ENCODE measurements at places on chromosomes 13 and 19.
A peak's percentile ranks its signal among the peaks of the same experiment; 100 is the strongest.

- DNase-seq = no peak
These were observed 136.2 kb upstream of the ZNF536 start for GRCh38 chr19:30235946-30236345.

- DNase-seq = no peak
These were observed 61.6 kb downstream of the GSX1 start for GRCh38 chr13:27853861-27854260.

DNA sequence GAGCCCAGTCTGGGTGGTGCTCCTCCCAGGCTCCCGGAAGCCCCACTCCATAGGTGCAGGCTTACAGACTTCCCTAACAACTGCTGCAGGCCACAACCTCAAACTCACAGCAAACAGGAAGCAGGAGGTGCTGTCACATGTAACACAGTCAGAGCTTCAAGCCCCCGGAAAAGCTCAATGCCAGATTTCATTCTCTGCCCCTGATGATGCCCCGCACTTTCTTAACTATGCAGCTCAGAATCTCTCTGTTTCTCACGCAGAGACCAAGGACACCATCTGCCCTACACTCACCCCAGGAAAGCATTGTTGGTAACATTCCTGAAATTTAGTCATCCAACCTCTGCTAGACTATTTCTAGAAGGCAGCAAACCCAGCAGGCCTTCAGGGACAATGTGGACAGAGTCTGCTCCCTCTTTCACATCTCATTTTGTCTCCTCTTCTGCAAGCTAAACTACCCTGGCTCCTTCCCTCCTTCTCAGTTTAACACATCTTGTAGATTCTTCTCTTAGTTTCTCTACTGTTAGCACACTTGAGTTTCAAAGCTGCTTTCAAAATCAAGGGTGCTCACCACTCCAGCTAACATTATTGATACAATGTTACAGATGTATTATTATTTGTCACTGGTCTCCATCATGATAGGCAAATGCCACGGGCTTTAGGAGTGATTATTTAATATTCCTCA is 162.5 kb downstream of the KCTD12 start:
- no peak for DNase-seq

GRCh38 chr13:80329250-80329649 is 11.7 kb downstream of the SPRY2 start:
- no peak for DNase-seq

DNA sequence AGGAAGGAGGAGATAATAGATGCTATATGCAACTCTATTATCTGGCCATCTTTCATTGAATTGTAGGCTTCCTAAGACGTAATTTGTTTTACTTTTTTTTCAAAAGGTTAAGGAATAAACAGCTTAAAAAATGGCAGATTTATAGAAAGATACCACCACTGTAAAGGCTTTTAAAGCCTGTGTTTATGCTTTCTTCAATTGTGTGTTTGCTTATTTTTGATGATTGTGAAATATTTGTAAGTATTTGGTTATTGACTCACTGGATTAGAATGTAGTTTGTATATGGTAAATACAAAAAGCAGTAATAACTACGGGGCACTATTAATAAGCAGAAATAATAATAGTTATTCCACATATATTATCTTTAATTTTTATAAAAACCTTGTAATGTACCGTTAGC is 437.9 kb downstream of the KLF5 start:
- no peak for DNase-seq

- no peak for DNase-seq
These were observed 1.1 kb upstream of the PLVAP start for GRCh38 chr19:17378271-17378670.

DNA sequence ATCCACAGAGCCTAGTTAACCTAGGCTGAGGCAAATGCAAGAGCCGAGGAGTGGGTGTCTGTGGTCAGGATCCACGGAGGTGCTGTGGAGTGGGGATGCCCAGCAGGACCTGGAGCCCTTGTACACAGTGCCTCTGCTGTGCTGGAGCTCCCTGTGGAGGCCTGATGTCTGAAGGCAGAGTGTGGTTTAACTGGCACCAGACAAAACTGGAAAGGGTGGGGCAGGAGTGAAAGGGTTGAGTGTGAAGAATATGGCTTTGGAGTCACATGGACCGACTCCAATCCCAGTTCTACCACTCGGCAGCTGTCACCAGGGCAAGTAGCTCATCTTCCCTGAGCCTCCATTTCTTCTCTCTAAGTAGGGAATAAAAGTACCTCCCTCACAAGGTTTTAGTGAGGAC is 60.3 kb upstream of the GPR12 start:
- no peak for DNase-seq

- peak; percentile 34 for DNase-seq
These were observed 4.1 kb downstream of the IER2 start for GRCh38 chr19:13154241-13154778.

DNA sequence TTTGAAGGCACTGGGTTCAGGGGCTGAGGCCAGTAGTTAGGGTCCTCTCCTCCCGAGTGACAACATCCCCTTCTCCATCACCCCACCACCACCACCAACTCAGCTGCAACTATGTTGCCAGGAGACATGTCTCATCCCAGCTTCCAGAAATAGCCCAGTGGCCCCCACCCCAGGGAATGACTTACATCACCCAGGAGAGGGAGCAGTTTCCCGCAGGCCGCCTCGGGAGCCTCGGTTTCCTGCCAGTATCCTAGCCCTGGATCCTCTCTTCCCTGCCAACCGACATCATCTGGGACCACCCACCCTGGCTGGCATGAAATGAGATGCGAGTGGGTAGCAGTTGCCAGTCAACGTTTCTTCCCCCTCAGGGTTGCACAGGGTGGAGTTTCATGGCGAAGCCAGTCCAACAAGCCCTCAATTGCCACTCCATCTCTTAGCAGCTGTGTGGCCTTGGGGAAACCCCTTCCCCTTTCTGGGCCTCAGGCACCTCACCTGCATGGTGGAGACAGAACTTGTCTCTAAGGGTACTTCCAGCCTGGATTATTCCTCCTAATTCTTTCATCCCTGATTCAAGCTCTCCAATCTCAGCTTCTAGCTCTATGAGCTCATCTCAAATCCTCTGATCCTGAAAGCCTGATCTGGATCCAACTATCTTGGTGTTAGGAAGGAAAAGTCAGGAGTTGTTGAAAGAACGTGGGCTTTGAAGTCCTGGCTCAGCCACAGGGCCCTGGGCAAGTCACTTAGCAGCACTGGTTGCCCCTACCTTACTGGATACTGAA is 3.9 kb upstream of the GSK3A start:
- DNase-seq = no peak

DNA sequence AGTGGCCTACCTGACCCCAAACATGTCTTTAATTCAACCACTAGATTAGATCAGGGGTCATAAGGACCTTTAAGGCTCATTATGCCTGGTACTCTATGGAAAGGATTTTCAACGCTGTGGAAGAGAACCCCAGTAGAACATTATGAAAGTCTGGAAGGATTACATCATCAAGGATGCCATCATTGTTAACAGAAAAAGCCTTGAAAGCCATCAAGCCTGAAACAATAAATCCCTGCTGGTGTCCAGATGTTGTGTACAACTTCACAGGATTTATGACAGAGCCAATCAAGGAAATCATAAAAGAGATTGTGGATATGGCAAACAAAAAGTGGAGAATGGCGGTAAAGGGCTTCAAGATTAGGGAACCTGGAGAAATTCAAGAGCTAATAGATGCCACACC is 59.7 kb downstream of the NAA16 start:
- DNase-seq = no peak

DNA sequence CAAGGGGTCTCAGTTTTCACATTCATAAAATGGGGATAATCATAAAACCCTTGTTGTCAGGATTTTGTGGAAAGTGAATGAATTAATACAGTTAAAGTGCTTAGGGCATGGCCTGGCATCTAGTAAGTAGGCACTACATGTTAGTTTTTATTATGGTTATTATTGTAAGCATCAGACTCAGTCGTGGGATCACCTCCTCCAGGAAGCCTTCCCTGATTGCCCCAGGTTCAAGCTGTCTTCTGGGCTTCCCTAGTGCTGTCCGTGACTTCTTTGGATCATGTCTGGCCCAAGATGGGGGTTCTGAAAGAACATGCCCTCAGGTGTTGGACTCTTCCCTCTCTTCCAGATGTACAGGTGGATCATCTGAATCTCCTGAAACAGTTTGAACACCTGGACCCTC is 10.7 kb downstream of the NUCB1 start:
- no peak for DNase-seq

- DNase-seq = no peak
These were observed 3.0 kb upstream of the ZNF554 start for GRCh38 chr19:2816641-2817040.

- no peak for DNase-seq
These were observed 277.9 kb downstream of the TSHZ3 start for GRCh38 chr19:31071136-31071855.

DNA sequence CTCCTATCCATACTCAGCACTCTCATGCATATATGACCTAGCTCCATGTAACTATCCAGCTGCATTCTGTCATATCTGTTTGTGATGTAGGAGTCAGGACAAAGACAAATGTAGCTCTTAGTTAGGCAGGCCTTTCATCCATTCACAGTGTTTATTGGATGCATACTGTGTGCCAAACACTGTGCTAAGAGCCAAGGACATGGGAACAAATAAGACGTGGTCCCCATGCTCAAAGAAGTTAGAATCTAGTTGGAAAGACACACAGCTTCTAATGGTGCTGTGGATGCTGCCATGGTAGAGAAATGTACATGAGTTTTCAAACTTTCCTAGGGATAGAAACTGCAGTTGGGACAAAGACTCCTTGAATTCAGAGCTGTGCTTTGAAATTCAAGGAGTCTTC is 31.7 kb upstream of the IL17D start:
- DNase-seq = no peak

DNA sequence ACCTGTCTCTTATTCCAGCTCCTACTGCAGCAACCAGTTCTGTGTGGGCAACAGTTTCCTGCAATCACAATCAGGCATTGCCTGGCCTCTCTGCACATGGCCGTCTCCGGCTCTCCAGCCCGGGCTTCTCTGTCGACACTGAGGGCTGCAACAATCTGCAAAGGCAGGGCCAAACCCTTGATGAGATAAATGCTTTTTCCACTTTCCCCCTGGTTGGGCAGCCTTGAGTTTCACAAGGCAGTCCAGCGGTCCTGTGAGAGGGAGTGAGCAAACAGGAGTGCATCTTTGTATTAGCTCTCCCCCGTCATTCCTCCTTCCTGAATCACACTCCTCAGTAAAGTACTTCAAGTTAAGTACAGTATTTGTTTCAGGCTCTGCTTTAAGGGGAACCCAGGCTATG is 40.7 kb upstream of the VWA8 start:
- no peak for DNase-seq

- peak; percentile 81 for DNase-seq
These were observed 10.3 kb downstream of the PLD3 start for GRCh38 chr19:40358773-40359172.

GRCh38 chr19:21269813-21270212 is 59.4 kb downstream of the ZNF708 start:
- DNase-seq = no peak

DNA sequence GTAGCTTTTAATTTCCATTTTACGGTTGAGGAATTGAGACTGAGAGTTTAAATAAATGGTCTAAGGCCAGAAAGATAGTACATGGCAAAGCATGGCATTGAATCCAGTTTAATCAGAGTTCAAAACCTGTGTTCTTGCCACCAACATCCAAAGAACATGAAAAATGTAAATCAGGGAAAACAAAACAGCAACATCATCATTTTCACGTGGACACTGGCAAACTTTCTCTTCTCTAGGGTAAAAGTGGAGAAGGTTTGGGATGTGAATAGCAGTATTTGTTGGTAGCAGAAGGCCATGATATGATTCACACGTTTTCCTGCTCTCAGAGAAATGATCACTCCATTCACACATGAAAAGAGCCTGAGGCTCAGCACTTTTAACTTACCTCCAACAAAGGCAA is 357.7 kb downstream of the UQCRFS1 start:
- no peak for DNase-seq

GRCh38 chr19:49468746-49469447 is 5.1 kb upstream of the FLT3LG start:
- peak; percentile 66 for DNase-seq

DNA sequence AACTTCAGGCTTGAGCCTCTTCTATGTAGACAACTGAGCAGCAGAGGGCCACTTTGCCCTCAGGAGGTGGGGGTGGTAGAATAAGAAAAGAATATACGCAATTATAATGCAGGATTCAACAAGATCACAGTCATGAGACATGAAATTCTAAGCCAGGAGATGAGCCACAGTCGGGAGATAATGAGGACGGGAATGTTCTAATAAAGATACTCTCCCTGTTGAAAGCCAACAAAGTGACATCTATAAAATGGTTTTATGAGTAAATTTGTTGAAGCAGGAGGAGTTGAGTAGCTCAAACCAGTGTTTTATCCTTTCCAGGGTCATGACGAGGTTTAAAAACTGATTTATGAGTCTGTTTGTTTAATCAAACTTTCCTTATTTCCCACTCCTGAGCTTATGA is 152.0 kb upstream of the SERP2 start:
- no peak for DNase-seq

- no peak for DNase-seq
These were observed 13.3 kb downstream of the ARRDC2 start for GRCh38 chr19:18021121-18021755.

DNA sequence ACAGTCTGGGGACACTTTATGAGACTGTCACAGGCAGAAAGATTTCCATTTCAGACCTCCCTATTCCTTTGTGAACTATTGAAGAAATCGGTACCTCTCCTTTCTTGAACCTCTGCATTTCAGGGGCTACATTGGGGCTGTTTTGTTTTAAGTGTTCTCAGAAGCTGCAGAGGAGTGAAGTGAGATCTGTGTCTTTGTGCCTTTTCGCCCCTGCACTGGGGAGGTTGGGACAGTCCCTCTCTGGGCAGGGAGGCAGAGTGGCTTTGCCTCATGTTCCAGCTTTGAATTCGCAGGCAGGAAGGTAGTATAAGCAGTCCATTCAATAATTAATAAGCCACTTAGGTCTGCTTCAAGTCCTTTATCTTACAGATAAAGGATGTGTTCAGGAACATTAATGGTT is 9.5 kb upstream of the AMER2 start:
- DNase-seq = no peak

GRCh38 chr13:46615888-46616531 is 63.0 kb downstream of the LRCH1 start:
- no peak for DNase-seq

GRCh38 chr13:54177466-54177865 is 1148.9 kb downstream of the OLFM4 start:
- no peak for DNase-seq

Measured in germinal center (tissue), 1 donor.